ENCODE measurements at places on chromosomes 2 and 18.

DNA sequence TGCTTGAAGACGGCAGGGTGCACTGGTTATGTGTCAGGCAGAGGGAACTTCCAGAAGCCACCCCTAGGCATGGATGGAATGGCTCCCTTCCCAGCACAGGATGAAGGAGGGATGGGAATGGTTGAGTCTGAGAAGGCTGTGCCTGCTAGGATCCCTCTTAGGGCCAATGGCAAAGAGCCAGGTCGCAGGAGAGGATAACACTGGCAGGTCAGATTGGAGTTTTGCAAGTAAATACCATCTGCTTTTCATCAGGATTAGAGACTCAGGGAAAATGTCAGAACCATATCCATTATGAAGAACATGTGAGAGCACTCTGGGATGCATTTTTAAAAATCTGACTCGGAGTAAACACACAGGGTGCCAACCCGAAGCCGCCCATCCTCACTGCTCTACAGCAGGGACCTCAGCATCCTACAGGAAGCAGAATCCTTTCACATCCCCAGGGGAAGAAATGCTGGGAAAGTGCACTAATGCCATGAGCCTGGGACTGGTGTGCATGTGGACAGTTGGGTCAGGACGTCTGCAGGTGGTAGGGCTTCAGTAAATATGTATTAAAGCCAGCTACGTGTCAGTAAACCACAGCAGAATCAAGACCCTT is 139.9 kb downstream of the MYT1L start:
- no peak for DNase-seq

DNA sequence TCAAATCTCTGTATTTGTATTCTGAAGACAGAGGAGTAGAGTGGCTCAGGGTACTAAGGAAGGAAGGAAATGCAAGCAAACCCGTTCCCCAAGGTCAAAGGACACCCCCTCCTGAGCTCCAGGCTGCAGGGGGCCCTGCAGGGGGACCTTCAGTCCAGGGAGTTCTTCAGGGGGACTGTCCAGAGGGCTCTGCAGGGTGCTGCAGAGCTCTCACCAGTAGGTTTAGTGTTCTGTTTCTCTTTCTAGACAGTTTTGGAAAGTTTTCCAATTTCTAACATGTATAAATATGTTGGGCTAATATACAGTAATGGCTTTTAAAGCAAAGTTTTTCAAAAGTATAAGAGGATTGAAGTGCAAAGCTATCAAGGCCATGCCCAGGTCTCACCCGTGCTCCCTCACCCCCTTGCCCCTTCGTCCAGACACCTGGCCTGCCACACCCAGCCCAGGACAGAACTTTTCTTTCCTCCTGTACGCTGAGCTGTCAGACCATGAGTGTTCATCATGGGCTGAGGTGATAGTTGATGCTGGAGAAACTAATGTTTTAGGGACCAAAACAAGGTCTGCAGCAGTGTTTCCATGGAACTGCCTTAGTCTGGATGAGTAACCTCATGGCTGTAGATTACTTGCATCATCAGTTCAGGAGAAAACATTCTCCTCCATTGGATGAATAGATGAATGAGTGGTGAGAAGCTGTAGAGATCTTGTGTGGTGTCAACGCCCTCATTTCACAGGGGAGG is 134.2 kb downstream of the GLI2 start:
- no peak for DNase-seq

DNA sequence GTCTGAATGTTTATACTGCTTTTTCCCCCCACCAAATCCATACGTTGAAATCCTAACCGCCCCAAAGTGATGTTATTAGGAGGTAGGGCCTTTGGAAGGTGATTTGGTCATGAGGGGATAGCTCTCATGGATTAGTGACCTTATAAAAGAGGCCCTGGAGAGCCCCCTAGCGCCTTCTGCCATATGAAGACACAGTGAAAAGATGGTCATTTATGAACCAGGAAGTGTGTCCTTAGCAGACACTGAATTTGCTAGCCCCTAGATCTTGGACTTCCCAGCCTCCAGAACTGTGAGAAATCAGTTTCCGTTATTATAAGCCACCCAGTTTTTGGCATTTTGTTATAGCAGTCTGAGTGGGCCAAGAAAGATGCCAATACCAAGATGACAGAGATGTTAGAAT is 7.2 kb upstream of the TSN start:
- DNase-seq: no peak

- no peak for DNase-seq
These were observed 53.4 kb downstream of the LIMS1 start for GRCh38 chr2:108587621-108588020.

GRCh38 chr2:49988276-49988675 is 834.0 kb upstream of the FSHR start:
- DNase-seq: no peak

GRCh38 chr2:241615041-241615440 is 21.9 kb downstream of the THAP4 start:
- no peak for DNase-seq

GRCh38 chr2:129205766-129206165 is 773.7 kb upstream of the RAB6C start:
- DNase-seq: no peak

DNA sequence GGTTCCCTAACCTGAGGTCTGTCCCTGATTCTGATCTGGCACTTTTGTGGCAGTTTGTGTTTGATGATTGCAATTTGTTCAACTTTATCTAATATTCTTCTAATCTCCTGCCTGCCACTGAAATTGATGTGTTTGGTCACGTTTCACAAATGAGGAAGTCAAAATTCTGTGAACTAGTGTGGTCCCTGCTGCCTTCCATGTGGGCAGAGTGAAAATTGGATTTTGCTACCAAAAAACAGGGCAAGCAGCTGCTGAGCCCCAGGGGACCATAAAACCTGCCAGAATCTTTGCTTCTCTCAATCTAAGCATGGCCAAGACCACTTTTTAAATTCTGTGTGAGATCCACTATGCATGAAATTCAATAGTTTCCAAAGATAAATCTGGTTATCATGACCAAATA is 195.5 kb upstream of the CYRIA start:
- no peak for DNase-seq

- DNase-seq: no peak
These were observed 30.7 kb upstream of the TXNDC2 start for GRCh38 chr18:9854801-9855676.

DNA sequence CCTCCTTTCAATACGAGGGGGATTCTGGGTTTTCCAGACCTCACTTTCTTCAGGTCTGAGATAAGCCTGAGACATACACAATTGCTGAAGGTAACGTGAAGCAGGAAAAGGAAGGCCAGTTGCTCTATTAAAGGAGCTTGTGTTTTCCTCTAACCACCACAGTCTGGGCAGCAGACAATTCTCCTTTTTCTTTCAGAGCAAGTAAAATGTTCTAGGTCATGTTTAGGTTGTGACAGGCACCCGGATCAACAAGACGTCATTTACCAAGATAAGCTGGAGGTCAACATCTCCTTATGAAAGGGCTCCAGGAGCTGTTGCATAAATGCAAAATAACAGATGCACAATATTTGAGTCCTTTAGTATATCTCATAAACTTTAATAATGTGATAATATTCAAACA is 148.1 kb downstream of the SLC8A1 start:
- no peak for DNase-seq

GRCh38 chr2:128541448-128541847 is 222.8 kb upstream of the HS6ST1 start:
- no peak for DNase-seq

Measured in activated naive CD4-positive, alpha-beta T cell treated with Interleukin-2 at 50 U/mL for 16 hours (primary cell).